ENCODE measurements at places on chromosomes 3 and 15. TPM values are rescaled to one million over a fixed set of nuclear protein-coding genes. Genes with fewer than 3 reads are reported as not detected.

DNA sequence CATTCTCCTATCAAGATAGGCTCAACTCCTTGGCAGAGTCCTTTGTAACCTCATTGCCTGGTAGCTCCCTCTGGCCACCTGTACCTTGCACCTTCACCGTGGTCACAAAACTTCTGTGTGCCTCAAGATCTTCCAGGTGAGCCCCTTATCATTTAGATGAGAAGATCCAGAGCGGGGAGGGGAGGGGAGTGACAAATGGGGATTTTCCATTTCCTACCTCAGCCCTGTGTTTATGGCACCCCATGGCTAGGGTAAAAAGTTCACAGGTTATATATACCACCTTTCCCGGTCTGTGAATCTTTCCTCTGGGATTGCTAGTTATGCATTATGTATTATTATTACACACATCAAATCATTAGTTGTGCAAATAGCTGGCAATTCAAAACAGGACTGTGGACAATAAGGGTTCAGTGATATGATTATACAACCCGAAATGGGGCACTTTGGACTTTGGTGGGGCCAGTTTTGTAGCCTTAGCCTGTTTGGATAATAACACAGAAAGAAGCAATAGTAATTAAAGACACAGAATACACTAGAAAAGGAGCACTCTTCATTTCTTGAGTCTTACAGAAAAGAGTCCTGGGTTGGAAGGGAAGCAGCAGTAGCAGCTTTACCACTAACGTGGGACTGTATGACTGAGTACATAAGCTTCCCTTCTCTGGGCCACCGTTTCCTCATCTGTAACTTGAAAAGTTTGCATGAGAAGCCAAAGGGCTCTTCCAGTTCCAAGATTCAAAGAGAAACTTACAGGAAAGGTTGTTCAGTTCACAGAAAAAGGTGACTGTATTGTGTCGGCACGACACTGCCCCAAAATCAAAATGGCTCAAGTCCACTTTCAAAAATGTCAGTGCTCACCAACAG, 7.1 kb downstream of the TLE3 start:
- no peak for DNase-seq

The NBEAL2 gene
- 2.1 TPM for polyA plus RNA-seq

GRCh38 chr15:59401824-59402569, 29.3 kb upstream of the MYO1E start:
- no peak for DNase-seq

The GUCA1C gene
- polyA plus RNA-seq, result not detected

The GOLGA6L10 gene
- polyA plus RNA-seq, result 0.99 TPM
